ENCODE measurements at places on chromosomes 12 and 14.

GRCh38 chr14:103257211-103257962, 76.7 kb upstream of the EIF5 start:
- no peak for DNase-seq

DNA sequence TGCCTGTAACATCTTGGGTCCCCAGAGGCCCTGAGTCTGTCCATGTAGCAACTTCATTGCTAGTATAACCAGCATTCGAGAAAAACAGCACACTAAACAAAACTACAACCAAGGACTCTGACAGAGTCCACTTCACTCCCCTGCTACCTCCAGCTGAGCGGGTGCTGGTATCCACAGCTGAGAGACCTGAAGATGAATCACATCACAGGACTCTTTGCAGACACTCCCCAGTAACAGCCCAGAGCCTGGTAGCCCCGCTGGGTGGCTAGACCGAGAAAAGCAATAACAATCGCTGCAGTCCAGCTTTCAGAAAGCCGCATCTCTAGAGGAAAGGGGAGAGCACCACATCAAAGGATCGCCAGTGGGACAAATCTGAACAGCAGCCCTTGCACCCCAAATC, 9.0 kb upstream of the IQSEC3 start:
- no peak for DNase-seq

DNA sequence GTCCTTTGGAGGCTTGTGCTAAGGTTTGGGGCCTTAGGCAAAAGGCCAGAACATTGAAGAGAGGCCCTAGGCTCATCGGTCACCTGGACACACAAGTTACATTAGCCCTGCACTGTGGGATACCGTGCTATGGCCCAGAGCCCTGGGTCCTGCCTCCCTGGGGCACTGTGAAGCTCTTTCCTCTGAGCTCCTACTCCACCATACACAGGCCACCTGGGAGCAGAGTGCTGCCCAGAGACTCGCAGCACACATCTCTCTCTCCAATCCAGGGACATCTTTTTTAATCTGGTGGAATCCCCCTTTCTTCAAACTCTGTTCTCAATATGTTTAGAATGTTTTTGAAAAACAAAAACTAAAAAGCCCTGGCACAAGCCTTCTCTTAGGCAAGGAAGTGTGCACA, 314.2 kb upstream of the RGS6 start:
- no peak for DNase-seq

DNA sequence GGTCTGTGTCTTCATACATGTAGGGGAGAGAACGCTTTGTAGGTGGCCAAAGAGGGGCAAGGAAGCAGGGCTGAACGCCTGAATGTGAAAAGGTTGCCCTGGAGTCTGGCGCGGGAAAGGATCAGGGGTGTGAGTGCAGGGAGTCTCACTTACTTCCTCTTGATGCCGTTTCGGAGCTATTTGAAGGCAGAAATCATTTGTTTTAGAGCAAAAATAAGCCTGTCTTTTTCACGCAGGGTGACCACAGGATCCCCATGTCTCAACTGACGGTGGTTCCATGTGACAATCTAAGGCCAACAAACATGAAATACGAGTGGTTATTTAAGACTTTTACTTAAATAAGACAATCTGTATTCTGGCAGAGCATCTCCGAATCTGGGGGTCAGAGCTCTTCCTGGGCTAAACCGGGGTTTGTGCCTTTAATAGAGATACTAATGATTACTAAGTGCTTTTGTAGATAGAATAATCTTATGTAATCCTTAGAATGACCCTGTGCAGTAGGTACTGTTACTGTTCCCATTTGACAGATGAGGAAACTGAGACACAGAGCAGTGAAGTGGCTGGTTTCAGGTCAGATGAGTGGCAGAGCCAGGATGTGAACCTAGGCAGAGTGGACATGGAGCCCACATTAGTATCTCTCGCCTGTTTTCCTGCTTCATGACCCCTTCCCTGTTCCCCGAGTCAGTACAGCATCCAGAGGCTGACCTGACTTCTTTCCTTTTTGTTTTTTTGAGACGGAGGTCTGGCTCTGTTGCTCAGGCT, 1.9 kb downstream of the BRI3BP start:
- no peak for DNase-seq

GRCh38 chr14:21987937-21988336, 314.3 kb upstream of the OR4E1 start:
- DNase-seq = no peak

DNA sequence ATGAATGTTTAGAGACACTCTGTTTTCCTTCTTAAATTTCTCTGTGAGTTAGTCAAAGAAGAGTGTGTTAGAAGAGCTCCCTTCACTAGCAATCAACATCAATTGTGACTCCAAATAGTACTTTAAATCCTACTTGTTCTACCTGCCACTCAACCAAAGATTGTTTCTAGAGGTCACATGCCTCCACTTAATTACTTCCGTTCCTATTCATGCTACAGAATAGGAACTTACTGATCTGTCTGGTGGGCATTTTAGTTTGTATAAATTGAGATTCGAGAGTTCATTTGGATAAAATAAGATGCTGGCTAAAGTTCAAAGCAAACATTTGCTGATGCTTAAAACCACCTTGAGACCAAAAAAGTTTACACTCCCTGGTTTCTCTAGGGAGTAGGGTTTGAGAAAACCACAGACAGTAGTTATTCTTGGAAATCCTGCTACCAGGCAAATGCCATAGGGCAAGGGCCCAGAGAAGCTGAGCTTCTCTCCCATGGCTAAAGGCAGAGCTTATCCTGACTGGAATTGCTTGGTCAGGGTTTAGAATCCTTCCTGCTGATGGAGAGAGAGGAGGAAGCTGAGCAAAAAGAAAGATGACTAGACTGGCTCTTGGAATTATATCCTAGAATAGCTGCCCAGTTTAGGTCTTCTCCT, 389.6 kb upstream of the ATP2B1 start:
- no peak for DNase-seq

GRCh38 chr14:105091054-105091516, 25.9 kb upstream of the GPR132 start:
- no peak for DNase-seq

DNA sequence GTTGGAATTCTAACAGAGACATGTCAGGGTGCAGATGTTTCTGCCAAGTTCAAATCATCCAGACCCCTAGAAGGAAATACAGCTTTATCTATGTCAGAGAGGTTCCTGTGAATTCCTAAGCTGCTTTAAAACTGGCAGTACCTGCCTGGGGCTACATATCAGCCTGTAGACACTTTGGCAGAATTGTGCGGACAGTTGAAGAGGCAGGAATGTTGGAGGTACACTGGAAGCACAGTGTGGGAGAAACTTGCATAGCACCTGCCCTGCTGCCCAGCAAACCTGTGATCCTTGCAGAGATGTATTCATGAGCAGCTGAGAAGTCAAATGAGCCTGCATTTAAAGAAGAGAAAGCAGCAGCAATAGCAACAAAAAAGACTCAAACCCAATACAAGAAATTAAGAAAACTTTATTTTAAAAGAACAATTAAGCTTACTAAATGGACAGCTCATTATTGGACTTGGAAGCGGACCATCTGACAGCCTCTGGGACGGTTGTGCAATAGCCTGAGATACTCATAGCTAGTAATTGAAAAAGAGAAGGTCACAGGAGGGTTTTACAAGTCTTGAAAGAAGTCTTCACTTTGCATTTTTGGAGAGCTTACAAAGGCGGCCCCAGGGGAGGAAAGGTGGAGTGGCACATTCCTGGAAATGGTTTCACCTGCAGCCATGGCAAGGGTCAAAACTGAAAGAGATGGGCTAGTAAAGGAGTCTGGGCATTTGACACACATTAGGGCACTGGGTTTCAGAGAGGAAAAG, 280.9 kb upstream of the FLRT2 start:
- DNase-seq = no peak

- DNase-seq = no peak
Observed at GRCh38 chr12:92503971-92504593, 198.7 kb upstream of the PLEKHG7 start.

DNA sequence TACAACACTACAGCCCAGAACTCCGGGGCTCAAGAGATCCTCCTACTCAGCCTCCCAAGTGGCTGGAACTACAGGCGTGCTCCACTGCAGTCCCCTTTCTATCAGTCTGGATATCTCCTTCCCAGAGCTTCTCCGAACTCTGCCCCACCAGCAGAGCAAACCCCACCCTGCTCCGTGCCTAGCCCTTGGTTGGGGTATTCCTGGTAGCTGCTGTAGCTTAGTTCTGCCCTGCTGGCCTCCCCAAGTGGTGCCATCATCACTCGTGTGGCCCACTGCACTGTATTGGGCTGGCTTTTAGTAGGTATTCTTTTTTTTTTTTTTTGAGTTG, 9.5 kb downstream of the HSP90AA1 start:
- no peak for DNase-seq

- DNase-seq = no peak
Observed at GRCh38 chr12:13337791-13338190, 141.3 kb downstream of the EMP1 start.

GRCh38 chr12:59780605-59781135, 184.8 kb downstream of the SLC16A7 start:
- DNase-seq = no peak

DNA sequence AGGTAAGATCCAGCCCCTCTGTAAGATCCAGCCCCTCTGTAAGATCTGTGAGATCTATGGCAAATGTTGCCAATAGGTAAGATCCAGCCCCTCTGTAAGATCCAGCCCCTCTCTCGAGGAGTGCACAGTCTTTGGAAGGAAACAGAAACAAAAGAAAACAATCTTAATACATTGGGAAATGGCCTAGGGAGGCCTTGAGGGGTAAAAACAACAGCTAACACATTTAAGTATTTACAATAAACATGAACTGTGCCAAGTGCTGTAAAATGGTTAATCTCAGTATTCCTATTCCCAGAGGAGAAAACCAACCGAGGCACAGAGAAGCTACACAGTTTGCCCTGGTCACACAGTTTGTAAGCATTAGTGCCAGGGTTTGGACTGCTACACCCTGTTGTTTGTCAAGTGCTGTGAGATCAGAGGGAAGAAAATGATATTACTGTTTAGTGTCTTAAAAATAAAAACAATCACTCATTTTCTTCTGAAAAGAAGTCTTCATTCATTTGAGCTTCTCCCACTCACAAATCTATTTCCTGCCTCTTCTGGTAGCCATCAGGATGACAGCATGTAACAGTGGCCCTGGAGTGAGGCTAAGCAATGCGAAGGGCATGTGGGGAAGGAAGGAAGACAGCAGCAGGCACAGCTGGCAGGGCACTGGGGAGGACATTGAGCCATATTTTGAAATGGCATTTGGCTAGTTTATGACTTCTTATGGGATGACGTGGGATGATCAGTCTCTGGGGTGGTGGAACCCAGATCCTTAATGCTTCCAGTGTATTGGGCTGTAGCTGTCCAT, 118.7 kb upstream of the PTPRQ start:
- DNase-seq = no peak

GRCh38 chr14:21917699-21918436, 244.2 kb upstream of the OR4E1 start:
- peak; percentile 68 for DNase-seq

- DNase-seq = no peak
Observed at GRCh38 chr12:18054925-18055619, 34.9 kb downstream of the RERGL start.

DNA sequence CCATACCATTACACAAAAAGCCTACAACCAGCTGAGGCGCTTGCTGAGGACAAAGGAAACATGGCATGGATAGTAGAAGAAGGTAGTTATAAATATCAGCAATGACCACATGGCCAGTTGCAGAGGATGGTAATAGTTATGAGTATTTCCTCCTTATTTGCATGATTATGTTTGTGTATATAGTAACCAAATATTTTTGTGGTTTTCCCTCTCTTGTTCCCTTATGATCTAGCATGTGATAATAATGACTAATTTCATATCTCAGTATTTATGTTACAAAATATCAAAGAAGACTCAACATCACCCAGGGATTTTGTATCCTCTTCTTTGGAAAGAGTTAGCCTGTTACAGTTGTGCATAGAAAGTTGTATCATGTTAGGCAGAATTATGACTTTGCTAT, 13.5 kb upstream of the CATSPERB start:
- no peak for DNase-seq

- no peak for DNase-seq
Observed at GRCh38 chr12:2443776-2444175, 351.0 kb upstream of the FKBP4 start.

DNA sequence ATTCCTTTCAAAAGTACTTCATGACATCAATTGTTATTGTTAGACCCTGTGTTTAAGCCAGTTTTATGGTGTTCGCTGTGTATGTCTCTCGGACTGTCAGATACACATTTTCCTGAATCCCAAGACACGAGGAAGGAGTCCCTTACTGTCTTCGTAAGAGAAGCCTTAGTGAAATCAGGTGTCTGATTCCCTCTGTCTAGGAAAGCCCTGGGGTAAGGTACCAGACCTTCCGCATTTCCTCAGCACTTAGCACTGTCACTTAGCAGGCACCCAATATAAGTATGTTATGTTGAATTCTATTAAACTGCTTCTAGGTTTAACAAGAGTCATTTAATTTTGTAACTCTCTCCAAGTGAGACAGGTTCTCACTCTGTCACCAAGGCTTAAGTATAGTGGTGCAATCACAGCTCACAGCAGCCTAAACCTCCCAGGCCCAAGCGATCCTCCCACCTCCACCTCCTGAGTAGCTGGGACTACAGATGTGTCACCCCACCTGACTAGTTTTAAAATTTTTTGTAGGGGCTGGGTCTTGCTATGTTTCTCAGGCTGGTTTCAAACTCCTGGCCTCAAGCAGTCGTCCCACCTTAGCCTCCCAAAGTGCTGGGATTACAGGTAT, 111.0 kb downstream of the BBS10 start:
- no peak for DNase-seq

DNA sequence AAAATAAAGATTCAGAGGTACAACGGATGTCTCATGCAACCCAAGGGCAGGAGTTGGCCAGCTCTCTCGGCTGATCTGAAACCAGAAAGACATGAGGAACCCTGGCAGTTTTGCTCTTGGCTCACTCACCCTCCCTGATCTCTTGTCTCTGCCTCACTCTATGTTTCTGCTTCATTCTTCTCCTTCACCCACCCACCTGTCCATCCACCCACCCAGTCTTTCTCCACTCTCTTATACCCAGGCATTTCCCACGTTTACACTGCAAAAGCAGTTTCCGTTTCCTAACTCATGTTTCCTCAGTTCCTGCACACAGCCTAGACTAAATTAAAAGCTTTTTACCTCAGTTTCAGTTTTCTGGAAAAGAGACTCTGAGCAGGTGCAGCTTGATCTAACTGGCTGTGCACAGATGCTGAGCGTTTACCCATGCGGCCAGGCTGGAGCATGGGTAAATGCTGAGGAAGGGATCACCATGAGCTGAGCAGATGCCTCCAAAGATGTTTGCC, 157.6 kb downstream of the PRKCH start:
- no peak for DNase-seq

DNA sequence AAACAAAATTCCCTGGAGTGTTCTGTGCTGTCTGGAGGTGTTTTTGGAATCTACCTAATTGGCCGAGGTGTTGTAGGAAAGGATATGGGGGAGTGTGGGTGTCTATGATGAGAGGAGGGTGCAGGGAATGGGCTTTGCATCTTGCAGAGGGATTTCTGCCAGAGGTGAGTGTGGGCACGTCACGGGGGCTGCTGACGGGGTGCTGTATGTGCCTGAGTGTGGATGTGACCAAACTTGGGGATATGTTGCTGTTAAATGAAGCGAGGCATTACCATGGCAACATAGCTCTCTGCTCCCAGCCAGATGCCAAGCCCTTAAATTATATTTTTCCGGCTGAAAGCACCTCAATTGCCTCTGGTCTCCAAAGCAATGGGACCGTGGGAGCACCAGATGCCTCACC, 44.3 kb upstream of the SPTLC2 start:
- no peak for DNase-seq

- DNase-seq = no peak
Observed at GRCh38 chr12:4444031-4444430, 1.6 kb downstream of the FGF6 start.

GRCh38 chr12:103499571-103499970, 3.8 kb upstream of the C12orf42 start:
- no peak for DNase-seq

GRCh38 chr12:124660851-124661250, 93.4 kb upstream of the NCOR2 start:
- no peak for DNase-seq
